ENCODE measurements at places on chromosomes 7 and 10.

DNA sequence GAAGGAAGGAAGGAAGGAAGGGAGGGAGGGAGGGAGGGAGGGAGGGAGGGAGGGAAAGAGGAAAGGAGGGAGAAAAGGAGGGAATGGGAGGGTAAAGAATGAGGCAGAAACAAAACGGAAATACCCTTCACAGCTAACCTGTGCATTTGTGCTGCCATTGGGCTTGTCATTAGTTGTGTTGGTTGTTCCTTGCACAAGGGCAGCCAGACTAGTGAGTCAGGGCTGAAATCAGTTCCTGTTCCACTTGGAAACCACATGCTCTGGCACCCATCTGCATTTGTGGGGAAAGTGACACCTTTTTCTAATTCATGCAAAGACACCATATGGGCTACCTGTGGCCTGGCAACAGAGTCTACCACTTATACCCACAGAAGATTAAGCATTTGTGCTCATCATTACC is 1004.0 kb upstream of the C7orf33 start:
- no peak for DNase-seq

GRCh38 chr10:96587264-96588059 is 650 bp upstream of the TM9SF3 start:
- peak; percentile 87 for DNase-seq

DNA sequence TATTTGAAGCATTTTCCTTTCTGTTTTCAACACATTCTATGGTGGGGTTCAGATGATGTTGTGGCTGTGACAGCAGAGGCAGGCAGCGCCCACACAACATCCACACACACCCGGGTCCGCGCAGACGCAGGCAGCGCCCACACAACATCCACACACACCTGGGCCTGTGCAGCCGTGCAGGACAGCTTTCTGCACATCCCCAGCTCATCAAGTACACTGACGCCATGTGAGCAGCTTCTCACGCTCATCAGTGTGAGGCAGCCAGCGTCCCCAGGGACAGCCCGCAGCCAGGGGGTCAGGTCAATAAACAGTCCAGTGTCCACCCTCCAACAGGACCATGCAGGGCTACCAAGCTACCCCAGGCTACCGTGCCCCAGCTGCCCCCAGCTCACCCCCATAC is 272.8 kb upstream of the TCERG1L start:
- DNase-seq: no peak

GRCh38 chr10:33027088-33027487 is 69.1 kb upstream of the ITGB1 start:
- no peak for DNase-seq

DNA sequence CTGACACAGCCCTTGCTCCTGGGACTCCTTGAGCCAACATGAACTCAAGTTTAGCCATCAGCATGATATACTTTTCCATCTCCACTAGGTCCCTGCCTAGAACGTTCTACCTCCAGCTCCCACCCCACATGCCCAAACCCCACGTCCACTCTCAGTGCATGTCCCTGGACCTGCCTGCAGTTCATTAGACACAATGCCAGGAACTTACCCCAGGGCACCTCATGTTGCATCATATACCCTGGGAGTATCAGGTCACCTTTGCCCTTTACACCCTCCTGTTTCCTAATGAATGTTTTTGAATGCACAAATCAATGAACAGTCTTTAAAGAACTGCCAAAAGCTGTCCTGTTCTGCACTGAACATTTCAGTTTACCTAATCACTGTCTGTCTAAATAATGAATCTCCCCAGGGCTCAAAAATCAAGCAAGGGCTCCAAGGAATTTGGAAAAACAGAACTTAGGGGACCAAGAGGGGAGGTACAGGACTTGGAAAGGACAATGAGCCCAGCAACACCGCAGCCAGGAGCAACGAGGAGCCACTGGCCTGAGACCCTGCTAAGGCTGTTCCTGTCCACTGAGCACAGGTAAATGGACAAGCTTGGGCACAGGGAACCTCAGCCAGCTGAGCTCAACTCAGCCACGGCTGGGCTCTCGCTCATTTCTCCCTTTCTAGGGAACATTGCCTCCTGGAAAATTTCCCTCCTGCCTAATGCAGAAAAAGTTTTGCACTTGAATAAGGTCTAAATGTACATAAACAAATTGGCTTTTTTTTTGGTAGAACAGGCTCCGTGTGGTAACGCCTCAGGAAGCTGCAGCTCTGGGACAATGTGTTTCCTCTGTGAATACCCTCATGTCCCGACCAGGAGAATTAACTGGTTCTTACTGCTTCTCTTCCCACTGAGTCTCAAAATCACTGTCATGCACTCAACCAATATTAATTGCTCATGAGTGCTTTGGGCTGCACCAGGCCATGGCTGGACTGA is 7.4 kb downstream of the MAT1A start:
- no peak for DNase-seq

DNA sequence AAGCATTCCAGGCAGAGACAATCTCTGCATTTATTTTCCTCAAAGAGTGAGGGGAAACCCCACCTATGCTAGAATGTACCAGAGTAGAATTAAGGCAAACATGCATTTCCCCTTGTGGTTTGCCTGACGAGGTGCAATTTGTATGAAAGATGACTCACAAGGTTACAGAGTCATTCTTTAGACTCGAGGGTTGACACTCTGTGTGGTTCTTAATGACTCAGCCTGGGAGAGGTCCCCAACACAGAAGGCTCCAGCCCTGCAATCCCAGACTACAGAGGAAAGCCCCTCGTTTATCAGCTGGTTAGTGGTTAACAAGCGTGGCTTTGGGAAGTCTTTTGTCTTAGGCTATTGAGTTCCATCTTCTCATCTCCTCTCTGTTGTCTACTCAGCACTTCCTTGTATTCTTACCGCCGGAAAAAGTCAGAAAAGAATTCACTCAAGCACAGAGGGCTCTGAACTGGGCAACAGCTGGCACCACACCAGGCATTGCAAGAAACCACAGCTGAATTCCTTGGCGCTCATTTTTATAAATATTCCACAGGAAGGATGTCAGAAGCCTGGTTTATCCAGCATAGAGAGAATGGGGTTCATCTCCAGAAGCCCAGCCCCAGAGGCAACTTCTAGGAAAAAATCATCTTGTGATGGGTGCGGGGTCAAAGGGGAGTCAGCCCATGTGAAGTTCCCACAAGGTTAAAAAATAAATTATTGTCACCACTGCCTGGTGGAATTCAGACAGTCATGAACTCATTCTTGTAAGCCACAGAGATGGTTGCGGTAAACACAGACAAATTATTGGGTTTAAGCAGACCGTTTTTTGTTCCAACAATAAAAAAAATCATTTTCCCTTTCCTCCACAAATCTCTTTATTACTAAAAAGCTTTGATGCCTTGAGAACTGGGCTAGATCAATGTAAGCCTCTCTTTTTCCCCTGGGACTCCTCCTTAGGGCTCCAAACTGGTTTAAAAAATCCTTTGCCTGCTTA is 24.5 kb upstream of the SVIL start:
- DNase-seq: peak; percentile 100

- DNase-seq: no peak
Measured at GRCh38 chr10:17961551-17962422, 10.1 kb downstream of the SLC39A12 start.
